ENCODE measurements at places on chromosomes 5 and 9.

DNA sequence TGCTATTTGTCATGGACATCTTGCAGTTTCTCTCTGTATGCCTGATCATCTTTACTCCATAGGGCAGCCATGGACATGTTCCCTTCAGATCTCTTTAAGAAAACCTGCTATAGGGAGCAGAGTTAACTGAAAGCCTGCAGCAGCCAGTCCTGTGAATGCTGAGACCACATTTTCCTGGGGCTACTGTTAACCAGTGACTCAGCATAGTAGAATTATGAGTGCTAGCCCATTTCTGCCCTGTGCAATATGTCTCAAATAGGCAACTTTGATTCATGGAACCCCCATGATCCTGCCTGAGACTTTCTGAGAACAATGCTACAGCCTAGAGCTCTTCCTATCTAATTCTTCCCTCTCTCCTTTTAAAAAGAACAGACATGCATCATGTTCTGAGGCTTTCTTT, 624.2 kb downstream of the CHSY3 start:
- no peak for DNase-seq

- DNase-seq = no peak
Observed at GRCh38 chr5:78587775-78588291, 60.7 kb downstream of the LHFPL2 start.

DNA sequence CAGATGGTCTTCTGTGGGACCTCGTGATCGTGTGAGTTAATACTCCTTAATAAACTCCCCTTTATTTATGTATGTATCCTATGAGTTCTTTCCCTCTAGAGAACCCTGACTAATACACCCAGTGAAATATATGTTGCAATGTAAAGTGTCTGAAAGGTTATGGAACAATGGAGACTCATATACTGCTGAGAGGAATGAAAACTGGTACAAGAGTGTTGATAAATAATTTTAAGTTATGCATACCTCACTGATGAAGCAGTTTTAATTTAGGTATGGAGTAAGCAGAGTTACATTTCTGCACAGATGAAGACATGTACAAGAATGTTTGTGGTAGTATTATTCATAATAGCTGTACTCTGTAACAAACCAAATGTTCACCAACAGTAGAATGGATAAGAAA, 438.3 kb downstream of the TAF11L14 start:
- DNase-seq = no peak

GRCh38 chr9:75483636-75484035, 395.3 kb downstream of the OSTF1 start:
- DNase-seq = no peak

GRCh38 chr5:161333194-161333880, 213.2 kb downstream of the GABRB2 start:
- DNase-seq = no peak

GRCh38 chr9:102185371-102185770, 446.9 kb upstream of the GRIN3A start:
- DNase-seq = no peak

DNA sequence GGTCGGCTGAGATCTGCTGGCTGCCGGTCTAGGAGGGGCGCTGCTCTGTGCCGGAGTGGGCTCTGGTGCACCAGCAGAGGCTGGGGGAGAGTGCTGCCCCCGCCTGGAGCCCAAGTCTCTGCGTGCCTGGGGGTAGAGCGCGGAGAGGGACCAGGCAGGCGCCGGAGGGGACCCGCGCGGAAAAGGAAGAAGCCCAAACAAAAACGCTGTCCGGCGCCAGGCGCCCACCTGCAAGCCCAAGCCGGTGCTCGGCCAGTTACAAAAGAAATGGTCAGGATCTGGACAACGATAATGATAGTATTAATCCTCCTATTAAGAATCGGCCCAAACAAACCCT, 571 bp upstream of the S1PR3 start:
- no peak for DNase-seq

DNA sequence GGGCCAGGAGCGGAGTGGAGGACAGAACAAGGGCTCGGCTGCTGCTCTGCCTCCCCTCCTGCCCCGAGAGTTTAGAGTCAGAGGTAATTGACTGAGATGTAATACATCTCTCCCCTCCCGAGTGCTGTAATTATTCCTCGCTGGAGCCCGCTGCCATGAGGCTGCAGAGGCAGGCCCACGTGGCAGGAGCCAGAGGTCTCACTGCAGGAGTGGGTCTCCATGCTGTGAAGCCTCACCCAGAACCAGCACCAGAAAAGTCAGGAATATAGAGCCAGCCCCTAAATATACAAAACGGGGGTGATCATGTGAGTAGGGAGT, 2.5 kb downstream of the FAM163B start:
- DNase-seq = no peak

DNA sequence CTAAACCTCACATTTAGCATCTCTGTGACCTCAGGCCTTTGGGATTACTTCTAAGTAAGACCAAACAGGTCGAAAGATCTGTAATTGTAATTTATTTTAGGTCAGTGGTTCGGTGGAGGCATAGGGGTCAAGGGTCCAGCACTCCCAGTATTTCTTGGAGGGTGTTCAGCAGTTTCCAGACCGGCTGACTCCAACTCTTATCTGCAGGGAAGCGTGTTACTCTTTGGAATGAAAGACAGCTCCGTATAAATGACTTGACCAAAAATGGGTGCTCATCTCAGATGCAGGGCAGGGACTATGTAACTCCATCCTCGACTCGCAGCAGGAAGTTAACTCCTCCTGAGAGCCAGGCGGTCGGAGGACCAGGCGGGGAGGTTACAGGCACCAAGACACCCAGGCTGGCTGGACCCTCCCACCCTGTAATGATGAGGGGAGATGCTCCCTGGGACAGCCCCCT, 620 bp upstream of the VPS13A start:
- no peak for DNase-seq

GRCh38 chr5:176619569-176620332, 9.8 kb upstream of the GPRIN1 start:
- no peak for DNase-seq

DNA sequence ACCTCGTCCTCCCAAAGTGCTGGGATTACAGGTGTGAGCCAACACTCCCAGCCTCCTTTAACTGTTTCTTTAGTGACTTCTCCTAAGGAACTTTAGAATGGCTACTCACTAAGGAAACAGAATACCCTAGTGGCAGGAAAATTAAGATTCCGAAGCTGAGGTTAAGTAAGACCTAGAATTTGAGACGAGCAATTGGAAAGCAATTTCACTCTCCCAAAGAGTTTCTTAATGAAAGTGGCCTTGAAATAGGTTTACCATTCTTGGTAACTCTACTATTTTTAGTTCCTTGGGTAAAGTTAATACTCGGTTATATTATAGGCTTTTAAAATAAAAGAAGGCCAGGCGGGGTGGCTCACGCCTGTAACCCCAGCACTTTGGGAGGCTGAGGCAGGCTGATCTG, 22.9 kb upstream of the GOLPH3 start:
- DNase-seq = no peak

GRCh38 chr5:153516504-153517240, 26.2 kb downstream of the GRIA1 start:
- no peak for DNase-seq

DNA sequence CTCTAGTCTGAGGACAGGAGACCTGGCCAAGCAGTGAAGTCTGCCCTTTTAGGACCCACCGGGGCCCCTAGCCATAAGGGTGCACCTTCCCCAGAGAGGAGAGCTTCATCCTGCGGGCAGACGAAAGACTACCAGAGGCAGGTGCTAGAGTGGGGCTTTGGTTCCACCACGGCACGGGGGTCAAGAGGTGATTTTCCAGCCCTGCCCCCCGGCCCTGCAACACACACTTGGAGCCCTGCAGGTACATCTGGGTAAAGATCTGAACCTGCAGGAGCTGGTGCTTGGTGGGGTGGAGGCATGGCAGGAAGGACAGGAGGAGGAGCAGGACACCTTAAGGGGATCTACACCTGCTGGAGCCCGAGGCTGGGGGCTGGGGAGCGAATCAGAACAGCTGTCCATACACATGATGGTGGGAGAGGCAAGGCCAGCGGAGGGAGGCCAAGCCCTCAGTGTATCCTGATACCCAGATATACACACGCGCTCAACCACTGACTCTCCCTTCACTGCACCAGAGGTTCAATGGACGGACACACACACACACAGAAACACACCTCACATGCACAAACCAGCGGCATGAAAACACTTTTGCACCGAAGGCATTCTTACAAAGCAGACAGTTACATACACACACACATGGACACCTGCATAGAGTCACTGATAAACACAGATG, 98.4 kb upstream of the MVB12B start:
- no peak for DNase-seq

GRCh38 chr5:178145965-178146820, 7.5 kb downstream of the NHP2 start:
- DNase-seq = peak; percentile 79

DNA sequence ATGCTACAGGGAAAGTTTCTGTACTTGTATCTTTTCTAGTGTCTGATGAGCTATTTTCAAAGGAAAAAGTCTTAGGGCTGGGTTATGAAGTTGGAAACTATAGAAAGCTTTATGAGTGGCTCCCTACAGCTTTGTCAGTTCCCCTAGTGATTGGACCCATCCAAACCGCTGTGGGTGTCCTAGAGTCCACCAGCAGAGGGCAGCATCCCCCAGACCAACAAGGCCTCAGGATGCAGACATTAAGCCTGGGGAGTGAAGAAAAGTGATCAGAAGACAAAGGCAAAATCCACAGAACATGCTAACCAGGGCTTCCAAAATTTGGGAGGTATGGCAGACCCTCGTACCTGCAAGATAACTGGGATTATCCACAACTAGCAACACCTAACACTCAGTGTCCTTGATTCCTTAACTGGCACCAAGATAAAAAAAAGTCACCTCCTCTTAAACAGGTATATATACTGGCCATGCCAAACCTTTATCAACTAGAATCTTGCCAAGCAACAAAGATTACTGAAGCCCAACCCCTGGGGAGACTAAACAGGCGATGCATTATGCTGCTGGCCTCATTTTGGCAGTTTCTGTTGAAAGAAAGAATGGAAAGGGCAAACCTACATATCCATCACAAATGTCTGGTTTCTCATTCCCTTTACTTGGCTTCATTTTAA, 110.4 kb upstream of the NR5A1 start:
- peak; percentile 82 for DNase-seq

DNA sequence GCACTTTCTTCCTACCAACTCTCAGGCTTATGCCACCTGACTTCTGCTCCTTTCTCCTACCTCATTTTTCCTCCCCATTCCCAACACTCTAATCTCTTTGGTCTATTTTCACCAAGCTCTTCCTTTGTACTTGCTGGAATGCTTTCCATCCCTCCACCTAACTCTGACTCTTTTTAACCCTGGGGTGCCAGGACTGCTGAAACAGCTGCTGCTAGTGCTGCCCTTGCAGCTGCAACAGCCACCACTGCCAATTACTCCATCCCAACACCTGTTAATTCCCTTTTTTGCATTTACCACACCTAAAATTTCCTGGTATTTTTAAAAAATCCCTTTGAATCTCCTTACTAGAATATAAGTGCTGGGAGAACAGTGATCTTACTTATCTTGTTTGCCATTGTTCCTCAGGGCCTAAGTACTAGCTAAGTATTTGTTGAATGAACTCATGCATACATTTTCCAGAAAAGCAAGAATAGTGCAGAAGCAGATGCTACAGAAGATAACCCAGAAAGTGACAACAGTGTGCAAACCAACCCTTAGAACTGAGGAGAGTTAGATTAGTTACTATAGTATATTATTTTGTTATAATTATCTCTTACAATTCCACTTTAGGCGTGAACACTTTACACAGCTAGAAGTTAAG, 11.5 kb downstream of the NADK2 start:
- no peak for DNase-seq

- DNase-seq = no peak
Observed at GRCh38 chr9:12696931-12697622, 3.9 kb downstream of the TYRP1 start.

GRCh38 chr9:33125461-33125860, 41.7 kb downstream of the B4GALT1 start:
- no peak for DNase-seq

DNA sequence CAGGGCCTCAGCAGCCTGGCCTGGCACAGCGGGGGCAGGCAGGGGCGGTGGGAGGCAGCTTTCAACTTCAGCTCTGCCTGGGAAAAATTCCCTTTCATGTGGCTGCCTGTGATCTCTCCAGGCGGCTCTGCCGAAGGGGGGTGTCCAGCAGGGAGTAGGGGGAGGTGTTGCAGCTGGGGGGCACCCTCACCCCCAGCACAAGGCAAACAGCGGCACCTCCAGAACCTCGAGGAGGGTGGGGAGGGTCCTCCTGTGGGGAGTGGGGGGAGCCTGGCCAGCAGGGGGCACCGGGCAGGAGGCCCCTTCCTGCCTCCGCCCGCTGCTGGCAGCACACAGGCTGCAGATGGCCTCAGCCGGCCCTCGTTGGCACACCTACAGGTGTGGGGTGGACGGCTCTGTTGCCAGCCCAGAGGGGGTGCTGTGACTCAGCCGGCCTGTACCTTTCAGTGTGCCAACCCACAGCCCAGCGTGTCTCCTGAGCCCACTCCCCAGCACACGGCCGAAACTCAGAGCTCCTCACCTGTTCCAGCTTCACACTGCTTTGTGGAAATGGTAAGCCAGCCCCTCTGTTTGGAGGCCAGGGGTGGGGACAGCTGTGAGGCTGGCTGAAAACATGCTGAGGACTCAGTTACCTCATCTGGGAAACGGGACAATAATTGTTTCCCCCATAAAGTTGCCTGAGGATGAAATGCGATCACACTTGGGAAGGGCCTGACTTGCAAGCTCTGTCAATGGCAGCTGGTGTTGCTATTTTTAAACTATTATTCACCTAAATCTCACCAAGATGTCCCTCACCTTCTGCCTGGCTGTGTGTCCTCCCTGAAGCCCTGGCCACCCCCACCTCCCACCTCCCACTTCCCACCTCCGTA, 37.0 kb downstream of the CXXC5 start:
- DNase-seq = no peak

- DNase-seq = no peak
Observed at GRCh38 chr9:7970681-7971330, 171.2 kb upstream of the DMAC1 start.

DNA sequence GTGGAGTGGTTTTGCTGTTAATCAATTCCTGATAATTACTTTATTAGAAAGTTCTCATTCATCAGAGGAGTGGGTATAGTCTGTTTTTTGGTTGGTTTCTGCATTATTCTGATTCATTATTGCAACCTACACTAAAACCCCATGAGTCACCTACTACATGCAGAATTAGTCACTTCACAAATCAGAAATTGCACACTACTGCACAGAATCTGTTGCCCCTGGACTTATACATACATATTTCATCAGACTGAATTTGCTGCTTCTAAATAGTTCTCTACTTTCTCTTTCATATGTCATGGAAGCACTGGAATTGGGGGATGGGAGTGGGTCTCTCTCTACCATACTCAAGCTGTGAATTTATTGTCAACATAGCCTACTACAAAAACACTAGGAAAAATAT, 585.1 kb downstream of the DNAH5 start:
- no peak for DNase-seq

DNA sequence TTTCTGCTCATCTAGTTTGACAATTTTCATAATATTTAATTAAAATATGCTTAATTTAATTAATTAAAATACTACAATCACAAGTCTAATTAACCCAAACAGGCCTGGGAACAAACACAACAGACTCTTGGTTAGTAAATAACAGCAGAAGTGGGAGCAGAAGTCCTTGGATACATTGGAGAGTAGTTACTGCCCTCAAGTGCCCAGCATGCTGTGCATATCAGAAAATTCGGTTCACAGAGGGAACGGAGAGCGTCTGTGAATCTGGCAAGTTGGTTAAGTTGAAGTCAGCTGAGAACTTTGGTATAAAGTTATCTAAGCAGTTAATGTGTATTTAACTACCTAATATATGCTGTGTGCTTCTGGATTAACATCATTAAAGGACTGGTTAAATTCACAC, 87.0 kb upstream of the ATG10 start:
- DNase-seq = no peak
